ENCODE measurements at places on chromosomes 1 and 21. TPM values are rescaled to one million over a fixed set of nuclear protein-coding genes. Genes with fewer than 3 reads are reported as not detected.

Gene HLX
- total RNA-seq = 11.0 TPM

Gene UTS2
- total RNA-seq = not detected

Gene CELA3A
- total RNA-seq = 13.4 TPM

Gene SH2D5
- total RNA-seq = 0.30 TPM

Gene CYYR1
- total RNA-seq = 3.6 TPM

Gene ZYG11A
- 0.40 TPM for total RNA-seq

Gene CRP
- total RNA-seq = 3,370 TPM

Gene LENEP
- not detected for total RNA-seq

Gene GBP4
- 5.3 TPM for total RNA-seq

Gene PGLYRP4
- total RNA-seq = not detected

Gene ADAM30
- not detected for total RNA-seq

Gene FCRL1
- not detected for total RNA-seq

Gene KPNA6
- total RNA-seq = 32.2 TPM

Gene IGSF21
- total RNA-seq = 0.81 TPM

Gene LRRC7
- 0.33 TPM for total RNA-seq

Gene NBPF4
- total RNA-seq = not detected

Gene TLR5
- 1.1 TPM for total RNA-seq

Gene ATAD3C
- total RNA-seq = 2.9 TPM

Gene CNR2
- not detected for total RNA-seq

Gene TCHH
- total RNA-seq = 0.08 TPM

Gene CRNN
- total RNA-seq = not detected

Gene DMBX1
- total RNA-seq = not detected

Gene PLA2G2F
- not detected for total RNA-seq

Gene KRTAP10-4
- not detected for total RNA-seq

Gene CZIB
- total RNA-seq = 27.7 TPM

Gene CHAF1B
- total RNA-seq = 0.43 TPM

Gene CRYAA
- not detected for total RNA-seq

Gene CNIH3
- total RNA-seq = 1.7 TPM

Gene ZNF683
- total RNA-seq = not detected

Gene DDX20
- 3.2 TPM for total RNA-seq

Gene GNAT2
- 0.25 TPM for total RNA-seq

Gene SPRR2E
- not detected for total RNA-seq

Gene LYPD8
- not detected for total RNA-seq

Gene FBXO42
- total RNA-seq = 9.0 TPM

Gene EXO5
- 3.6 TPM for total RNA-seq

Gene CELA3B
- 7.4 TPM for total RNA-seq

Gene OSCP1
- 1.2 TPM for total RNA-seq
